ENCODE measurements at places on chromosomes 6 and 20. TPM values are rescaled to one million over a fixed set of nuclear protein-coding genes. Genes with fewer than 3 reads are reported as not detected.

GRCh38 chr20:51696304-51697071, 71.7 kb downstream of the ATP9A start:
- peak overlapping the region; percentile 35 for H3K4me3 ChIP-seq
- H3K4me1 ChIP-seq, result peaks cover 20% of the 10 kb centered on the region
- no peaks in the 10 kb centered on the region for H3K27me3 ChIP-seq
- peak; percentile 65 for DNase-seq
- H3K27ac ChIP-seq, result peak overlapping the region; percentile 69
- no peaks in the 10 kb centered on the region for H3K36me3 ChIP-seq

GRCh38 chr6:163418311-163419029, 4.0 kb downstream of the QKI start:
- peaks cover 4% of the 10 kb centered on the region for H3K36me3 ChIP-seq
- H3K4me1 ChIP-seq, result peaks cover 30% of the 10 kb centered on the region
- H3K27me3 ChIP-seq, result no peaks in the 10 kb centered on the region
- no peak overlapping the region for H3K27ac ChIP-seq
- DNase-seq, result no peak

The CABLES2 gene
- polyA plus RNA-seq, result 4.8 TPM

- no peak overlapping the region for H3K27ac ChIP-seq
- no peak for DNase-seq
- no peaks in the 10 kb centered on the region for H3K4me1 ChIP-seq
- no peaks in the 10 kb centered on the region for H3K36me3 ChIP-seq
Measured at GRCh38 chr6:111254004-111254778, 166.9 kb downstream of the SLC16A10 start.

GRCh38 chr6:163162874-163163213, 251.7 kb upstream of the QKI start:
- DNase-seq, result no peak
- no peaks in the 10 kb centered on the region for H3K36me3 ChIP-seq
- no peak overlapping the region for H3K4me3 ChIP-seq
- H3K27me3 ChIP-seq, result no peaks in the 10 kb centered on the region
- H3K27ac ChIP-seq, result no peak overlapping the region
- no peaks in the 10 kb centered on the region for H3K4me1 ChIP-seq

The EIF6 gene
- polyA plus RNA-seq, result 343 TPM

Measured in SK-N-SH (cell line).